Neural crest cell (in vitro differentiated cells): ENCODE measurements at places on chromosomes 1 and 21. TPM values are rescaled to one million over a fixed set of nuclear protein-coding genes. Genes with fewer than 3 reads are reported as not detected.

- DNase-seq: peak; percentile 21
Measured at GRCh38 chr1:177256153-177257075, 85.7 kb downstream of the BRINP2 start.

DNA sequence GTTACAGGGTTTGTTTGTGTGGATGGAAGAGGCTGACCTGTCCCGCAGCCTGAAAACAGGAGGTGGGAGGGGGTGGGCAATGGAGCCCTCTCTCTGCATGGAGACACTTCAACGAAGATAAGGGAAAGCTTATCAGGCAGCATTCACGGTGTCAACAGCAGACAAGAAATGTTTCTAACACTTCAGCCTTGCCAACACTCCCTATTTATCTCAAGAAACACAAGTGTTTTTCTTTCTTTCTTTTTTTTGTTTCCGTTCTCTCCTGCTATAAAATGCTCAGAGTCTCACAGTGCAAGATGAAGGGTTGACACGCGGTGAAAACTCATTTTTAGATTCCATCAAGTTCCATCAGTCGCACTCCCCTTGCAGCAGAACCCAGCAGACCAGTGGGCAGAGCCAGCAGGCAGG is 594.4 kb downstream of the MATN1 start:
- DNase-seq: no peak

DNA sequence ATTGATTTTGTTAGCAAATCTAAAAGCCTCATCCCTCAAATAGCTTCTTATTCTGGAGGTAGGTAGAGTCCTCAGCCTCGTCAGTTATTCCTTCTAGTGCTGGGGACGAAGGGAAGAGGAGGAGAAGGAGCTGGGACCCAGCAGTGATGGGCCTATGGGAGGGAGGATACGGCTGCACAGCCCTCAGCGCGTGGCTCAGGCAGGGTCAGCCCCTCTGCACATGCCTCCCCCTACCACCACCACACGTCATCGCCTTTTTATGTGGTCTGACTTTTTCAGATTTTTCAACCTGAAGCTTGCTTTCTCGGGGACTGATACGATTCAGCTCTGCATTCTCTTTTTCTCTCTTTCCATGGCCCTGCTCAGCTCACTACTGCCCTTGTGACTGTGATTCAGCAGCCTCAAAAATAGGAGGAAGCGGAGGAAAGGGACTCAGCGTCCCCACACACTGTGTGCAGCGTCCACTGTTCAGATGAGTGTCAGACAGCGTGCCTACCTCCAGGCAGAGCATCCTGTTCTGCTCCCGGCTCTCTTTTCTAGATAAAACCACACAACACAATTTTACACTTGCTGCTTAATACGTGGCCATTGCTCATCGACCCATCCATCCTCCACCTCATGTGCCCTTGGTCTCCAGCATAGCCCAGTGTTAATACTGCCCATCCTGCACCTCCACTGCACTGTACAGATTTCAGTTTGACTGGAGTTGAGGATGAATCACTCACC is 827 bp downstream of the OR2B11 start:
- DNase-seq: no peak

- no peak for DNase-seq
Measured at GRCh38 chr1:28144203-28145135, 32.0 kb downstream of the PTAFR start.

- DNase-seq: peak; percentile 35
Measured at GRCh38 chr1:227917081-227917950, 30.4 kb downstream of the WNT9A start.

Gene LRRN2
- 4.5 and 5.0 TPM in 2 replicates for total RNA-seq
